ENCODE measurements at places on chromosomes 3 and 15.

- no peak for DNase-seq
These were observed 49.9 kb downstream of the COL6A5 start for GRCh38 chr3:130395331-130395730.

- DNase-seq, result no peak
These were observed 44.3 kb downstream of the MYO5C start for GRCh38 chr15:52251144-52251860.

GRCh38 chr15:38996111-38996631, 431.6 kb upstream of the RASGRP1 start:
- DNase-seq, result no peak

DNA sequence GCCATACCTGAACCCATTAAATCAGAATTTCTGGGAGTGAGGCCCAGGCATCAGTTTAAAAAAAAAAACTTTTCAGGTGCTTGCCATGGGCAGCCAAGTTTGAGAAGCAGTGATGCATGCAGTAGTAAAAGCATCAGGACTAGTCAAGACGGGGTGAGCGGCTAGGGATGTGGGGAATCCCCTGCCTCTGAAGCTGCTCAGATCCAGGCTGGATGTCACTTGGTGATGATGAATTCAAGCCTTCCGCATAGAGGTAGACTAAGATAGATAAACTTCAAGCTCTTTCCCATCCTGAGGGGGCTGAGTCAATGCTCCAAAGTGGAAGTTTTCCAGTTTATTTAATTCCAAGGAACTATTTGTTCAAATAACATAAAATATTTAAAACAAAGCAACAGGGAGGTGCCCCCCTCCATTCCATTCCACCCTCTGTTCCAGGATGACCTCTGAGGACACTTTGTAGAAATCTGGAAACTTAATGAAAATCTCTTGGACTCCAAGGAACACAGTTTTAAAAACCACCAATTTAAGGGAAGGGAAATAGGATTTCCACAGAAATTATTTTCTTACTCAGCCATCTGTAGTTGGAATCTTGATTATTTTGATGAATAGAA, 100.4 kb upstream of the NR2E3 start:
- no peak for DNase-seq

- no peak for DNase-seq
These were observed 53.9 kb downstream of the NIPA2 start for GRCh38 chr15:22892333-22892732.
